ENCODE measurements at places on chromosomes 3 and 15.

DNA sequence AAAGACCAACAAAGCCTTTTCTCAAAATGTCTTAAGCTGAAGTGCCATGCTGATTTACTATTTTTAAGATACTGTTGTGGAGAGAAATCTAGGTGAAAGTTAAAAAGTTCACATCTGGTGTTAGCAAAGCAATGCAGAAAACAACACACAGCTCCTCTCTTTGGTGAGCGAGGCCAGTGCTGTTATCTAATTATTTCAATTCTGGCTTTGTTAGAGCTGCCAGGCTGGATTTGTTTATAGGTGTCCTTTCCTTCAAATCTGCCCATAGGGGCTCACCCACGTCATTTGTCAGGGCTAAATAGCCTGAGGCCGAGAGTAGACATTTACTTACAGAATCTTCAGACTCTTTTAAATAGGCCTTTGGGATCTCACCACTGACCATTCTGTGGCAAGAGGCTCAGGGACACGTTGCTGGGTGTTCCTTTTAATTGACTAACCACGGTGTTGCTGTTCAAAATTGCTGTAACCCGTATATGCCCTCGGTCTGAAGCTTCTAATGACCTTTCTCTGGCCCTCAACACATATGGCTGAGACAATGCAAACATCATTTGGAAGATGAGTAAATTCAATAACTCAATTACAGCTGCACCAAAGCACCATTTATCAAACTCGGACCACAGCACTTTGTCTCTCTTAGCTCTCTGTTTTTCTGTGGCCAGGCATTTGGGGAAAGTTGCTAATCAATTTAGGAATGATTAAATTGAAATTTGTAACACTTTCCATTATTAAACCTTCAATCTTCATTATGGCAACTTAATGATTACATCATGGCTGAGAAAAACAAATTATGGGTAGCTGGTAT lies 152.6 kb downstream of the PDZRN3 start:
- no peak for DNase-seq

GRCh38 chr3:70539908-70540307 lies 227.5 kb upstream of the MDFIC2 start:
- no peak for DNase-seq

- DNase-seq = no peak
Observed at GRCh38 chr3:104461431-104461830, 905.3 kb upstream of the ALCAM start.

GRCh38 chr3:151798466-151798865 lies 15.4 kb upstream of the AADAC start:
- DNase-seq = no peak

GRCh38 chr15:67836134-67836455 lies 3.8 kb downstream of the RNU6-1 start:
- no peak for DNase-seq

DNA sequence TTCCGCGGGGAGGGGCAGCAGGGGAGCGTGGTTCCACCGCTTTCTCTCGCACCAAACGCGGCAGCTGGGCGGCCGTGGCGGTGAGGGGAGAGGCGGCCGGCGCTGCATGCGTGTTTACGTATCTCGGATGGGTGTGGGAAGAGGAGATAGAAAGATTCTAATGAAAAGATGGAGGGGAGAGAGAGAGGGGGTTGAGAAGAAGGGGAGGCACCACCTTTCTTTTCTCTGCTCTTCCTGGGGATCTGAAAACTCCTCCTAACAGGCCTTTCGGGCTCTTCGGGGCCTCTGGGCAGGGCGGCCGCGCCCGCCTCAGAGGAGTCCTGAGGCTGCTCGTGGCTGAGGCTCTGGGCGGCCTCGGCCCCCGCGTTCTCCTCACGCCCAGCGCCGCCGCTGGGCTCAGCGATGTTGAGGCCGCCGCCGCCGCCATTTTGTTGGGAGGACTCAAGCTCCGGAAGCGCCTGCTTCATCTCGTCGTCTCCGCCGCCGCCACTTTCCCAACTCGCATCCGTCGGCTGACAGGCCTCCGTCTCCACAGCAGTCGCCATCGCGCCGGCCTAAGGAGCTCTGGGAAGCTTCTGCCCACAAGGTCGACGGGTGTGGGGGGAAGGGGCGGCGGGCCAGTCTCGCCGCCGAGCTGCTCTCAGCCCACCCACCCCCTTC lies 473 bp downstream of the TASOR start:
- DNase-seq = peak; percentile 88

DNA sequence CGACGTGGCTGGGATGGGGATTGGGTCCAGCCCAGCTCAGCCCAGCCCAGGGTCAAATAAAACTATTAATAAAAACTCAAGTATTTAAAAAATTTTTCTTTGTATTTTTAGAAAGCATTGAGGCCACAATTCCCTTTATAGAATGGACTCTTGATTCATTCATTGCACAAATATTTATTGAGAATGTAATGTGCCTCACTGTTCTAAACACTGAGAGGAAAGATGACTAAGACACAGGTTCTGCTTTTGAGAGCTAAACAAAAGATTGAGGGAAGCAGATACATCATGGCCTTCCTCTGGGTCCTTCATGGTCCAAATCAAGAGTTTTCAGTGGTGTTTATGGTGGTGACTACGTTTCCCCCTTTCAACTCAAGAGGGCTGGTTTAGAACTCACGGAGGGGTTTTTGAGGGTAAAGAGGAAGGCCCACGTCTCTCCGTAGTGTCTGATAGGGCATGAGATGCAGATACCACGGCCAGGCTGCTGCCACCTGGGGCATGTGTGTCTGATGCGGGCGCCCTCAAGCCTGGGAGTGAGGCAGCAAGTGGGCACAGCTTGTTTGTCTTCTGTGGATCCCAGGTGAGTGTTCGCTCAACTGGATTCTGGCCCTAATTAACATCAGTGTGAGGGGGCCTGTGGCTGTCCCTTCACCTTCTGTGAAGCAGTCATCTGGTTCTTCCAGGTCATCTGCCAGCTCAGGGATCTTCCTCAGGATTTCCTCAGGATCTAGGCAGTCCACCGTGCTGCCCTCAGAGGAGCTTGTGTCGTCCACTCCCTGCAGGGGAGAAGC lies 73.5 kb upstream of the SCN5A start:
- no peak for DNase-seq

DNA sequence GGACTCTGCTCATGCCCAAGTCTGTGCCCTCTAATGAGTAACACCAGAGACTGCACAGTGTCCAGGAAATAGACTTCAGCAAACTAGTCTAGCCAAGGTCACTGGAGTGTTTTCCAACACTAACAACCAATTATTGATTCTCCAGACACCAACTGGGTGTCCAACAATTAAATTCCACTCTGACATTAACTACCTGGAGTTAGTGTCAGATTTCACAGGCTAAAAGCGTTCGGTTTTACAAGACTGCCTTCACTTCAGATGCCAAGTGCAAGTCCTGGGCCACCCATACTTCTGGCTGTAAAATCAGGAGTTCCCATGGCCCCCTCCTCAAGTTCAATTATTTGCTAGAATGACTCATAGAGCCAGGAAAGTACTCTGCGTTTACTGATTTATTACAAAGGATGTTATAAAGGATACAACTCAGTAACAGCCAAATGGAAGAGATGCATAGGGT lies 20.8 kb upstream of the CFAP161 start:
- DNase-seq = no peak

GRCh38 chr3:6921066-6921465 lies 60.2 kb downstream of the GRM7 start:
- no peak for DNase-seq

GRCh38 chr15:91530956-91531582 lies 322.4 kb upstream of the SLCO3A1 start:
- no peak for DNase-seq

DNA sequence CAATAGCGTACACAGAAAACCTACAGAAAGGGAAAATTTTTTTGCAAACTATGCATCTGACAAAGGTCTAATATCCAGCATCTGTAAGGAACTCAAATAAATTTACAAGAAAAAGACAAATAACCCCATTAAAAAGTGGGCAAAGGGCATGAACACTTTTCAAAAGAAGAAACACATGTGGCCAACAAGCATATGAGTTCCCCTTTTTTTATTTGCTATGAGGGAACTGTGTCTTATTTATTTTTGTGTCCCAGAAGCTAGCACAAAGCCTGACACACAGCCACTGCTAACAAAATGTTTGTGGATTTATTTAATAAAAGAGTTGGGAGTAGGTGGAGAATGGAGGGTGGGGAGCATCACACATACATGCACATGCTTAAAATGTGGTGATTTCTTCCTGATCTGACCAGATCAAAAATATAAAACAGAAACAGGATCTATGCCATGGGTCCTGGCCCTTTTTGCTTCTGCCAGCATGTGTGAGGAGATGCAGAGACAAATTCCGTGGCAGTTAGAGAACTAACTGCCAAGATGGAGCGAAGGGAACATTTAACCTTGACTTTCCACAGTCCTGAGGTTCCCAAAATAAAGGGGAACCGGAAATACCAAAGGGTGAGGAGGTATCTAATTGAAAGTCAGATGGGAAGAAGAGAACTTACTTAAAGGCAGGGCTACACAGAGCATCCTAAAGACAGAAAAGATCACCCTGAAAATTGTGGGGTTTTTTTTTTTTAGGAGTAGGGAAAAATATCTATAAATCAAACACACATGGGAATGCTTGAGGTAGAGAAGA lies at the start of gene TMEM202:
Gene TMEM202, plus strand, starts transcription at position 510 of the 793 bp plus-strand sequence. Its CDS starts 22 bp downstream, at position 532.
- DNase-seq = no peak

DNA sequence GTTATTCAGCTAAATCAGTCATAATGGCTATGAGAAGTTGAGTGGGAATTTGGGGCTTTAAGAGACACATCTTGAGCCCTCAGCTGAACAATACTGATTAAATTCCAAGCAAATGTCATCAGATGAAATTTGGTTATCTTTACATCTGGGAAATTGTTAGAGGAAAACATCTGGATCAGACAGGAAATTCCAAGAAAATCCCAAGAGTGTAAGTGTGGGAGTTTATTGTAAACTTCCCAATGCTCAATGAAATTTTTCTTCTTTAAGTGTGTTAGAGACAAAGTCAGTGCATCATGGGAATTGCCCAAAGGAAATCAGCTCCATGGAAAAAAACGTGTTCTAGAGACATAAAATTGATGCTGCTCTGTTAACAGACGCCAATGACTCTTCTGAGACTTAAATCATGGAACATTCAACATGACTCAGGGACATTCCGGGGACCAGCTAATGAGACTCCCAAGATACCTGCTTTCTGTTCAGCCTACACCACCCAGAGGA lies 19.8 kb upstream of the DCLK3 start:
- no peak for DNase-seq

- DNase-seq = no peak
Observed at GRCh38 chr3:52458770-52459545, 3.6 kb downstream of the NISCH start.

DNA sequence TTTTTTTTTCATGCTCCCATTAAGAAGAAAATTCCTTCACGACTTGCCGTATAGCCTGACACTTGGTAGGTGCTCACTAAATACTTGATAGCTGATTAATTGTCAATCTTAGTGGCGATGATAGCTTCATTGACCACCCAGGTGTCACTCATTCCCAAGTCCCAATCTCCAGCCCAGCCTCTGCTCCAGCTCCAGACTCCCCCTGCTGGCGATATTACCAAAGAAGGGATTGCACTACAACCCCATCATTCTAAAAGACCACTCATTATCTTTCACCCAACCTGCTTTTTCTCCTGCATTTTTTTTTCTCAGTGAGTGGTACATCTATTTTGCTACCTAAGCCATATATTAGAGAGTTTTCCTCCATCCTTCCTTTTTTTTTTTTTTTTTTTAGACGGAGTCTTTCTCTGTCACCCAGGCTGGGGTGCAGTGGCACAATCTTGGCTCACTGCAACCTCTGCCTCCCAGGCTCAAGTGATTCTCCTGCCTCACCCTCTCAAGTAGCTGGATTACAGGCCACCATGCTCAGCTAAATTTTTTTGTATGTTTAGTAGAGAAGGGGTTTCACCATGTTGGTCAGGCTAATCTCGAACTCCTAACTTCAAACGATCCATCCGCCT lies 19.5 kb upstream of the COMMD2 start:
- DNase-seq = no peak

GRCh38 chr3:36652104-36652503 lies 112.2 kb downstream of the DCLK3 start:
- DNase-seq = no peak

- no peak for DNase-seq
Observed at GRCh38 chr3:25568525-25569078, 96.1 kb downstream of the TOP2B start.
